HFFc6 (cell line): ENCODE measurements at places on chromosomes 13 and 19. TPM values are rescaled to one million over a fixed set of nuclear protein-coding genes. Genes with fewer than 3 reads are reported as not detected.

GRCh38 chr13:45055198-45055901 lies 65.0 kb upstream of the GTF2F2 start:
- peaks cover 5% of the 10 kb centered on the region for H3K27me3 ChIP-seq
- H3K27ac ChIP-seq, result peak overlapping the region; percentile 89
- no peaks in the 10 kb centered on the region for H3K36me3 ChIP-seq
- peaks cover 37% of the 10 kb centered on the region for H3K4me1 ChIP-seq

GRCh38 chr19:17938092-17938845 lies 5.5 kb downstream of the CCDC124 start:
- peak; percentile 91 for DNase-seq
- peaks cover 8% of the 10 kb centered on the region for H3K4me1 ChIP-seq
- H3K27ac ChIP-seq, result peak overlapping the region; percentile 26; the same call in 1 of the 2 replicates
- no peaks in the 10 kb centered on the region for H3K36me3 ChIP-seq

DNA sequence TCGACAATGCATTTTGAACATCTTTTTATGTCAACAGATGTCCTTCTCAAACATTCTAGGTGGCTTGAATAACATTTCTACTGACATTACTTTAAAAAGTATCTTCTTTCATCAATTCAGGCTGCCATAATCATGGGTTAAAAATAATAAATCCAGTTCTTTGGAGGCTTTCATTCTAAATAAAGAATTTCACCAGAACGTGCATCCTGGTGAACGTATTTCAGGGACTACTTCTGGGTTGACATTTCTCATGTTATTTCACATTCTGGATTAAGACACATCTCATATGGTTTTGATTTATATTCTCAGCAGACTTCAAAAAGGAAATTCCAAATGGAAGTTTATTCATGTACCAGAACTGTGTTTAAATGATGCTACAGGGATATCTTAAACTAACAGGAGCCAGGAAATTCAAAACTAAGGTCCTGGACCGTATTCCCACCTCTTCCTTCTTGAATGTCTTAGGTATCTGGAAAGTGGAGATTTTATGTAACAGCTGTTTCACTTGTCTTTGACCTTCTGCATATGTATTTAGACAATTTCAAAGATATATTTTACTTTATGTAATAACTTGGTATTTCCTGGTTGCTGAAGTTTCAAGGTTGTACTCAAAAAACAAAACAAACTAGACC lies 107.2 kb downstream of the STARD13 start:
- no peak overlapping the region for H3K4me3 ChIP-seq
- H3K27me3 ChIP-seq, result no peaks in the 10 kb centered on the region
- peaks cover 50% of the 10 kb centered on the region for H3K36me3 ChIP-seq
- H3K27ac ChIP-seq, result peak overlapping the region; percentile 29
- peaks cover 93% of the 10 kb centered on the region for H3K4me1 ChIP-seq

GRCh38 chr13:110794209-110794608 lies 80.7 kb downstream of the ING1 start:
- H3K27me3 ChIP-seq, result peaks cover 10% of the 10 kb centered on the region
- peaks cover 10% of the 10 kb centered on the region for H3K4me1 ChIP-seq
- no peak overlapping the region for H3K4me3 ChIP-seq
- no peak for DNase-seq

GRCh38 chr13:42113478-42113877 lies 65.0 kb downstream of the DGKH start:
- H3K27me3 ChIP-seq, result peaks cover 2% of the 10 kb centered on the region
- H3K27ac ChIP-seq, result no peak overlapping the region
- DNase-seq, result no peak
- peaks cover 4% of the 10 kb centered on the region; the same call in 1 of the 2 replicates for H3K36me3 ChIP-seq

GRCh38 chr13:101308247-101309013 lies 107.9 kb downstream of the NALCN start:
- peaks cover 52% of the 10 kb centered on the region for H3K4me1 ChIP-seq
- H3K4me3 ChIP-seq, result peak overlapping the region; percentile 50
- no peak for DNase-seq
- peak overlapping the region; percentile 75 for H3K27ac ChIP-seq

GRCh38 chr19:31555634-31556215 lies 206.5 kb upstream of the TSHZ3 start:
- no peak overlapping the region for H3K27ac ChIP-seq
- peaks cover 9% of the 10 kb centered on the region; the same call in 1 of the 2 replicates for H3K27me3 ChIP-seq
- DNase-seq, result no peak
- H3K4me3 ChIP-seq, result no peak overlapping the region
- H3K4me1 ChIP-seq, result peaks cover 5% of the 10 kb centered on the region; the same call in 1 of the 2 replicates

GRCh38 chr13:114067381-114067885 lies 65.0 kb downstream of the RASA3 start:
- peaks cover 20% of the 10 kb centered on the region for H3K27me3 ChIP-seq
- peaks cover 17% of the 10 kb centered on the region for H3K36me3 ChIP-seq
- peak overlapping the region; percentile 85 for H3K4me3 ChIP-seq

GRCh38 chr13:22925881-22926747 lies 254.7 kb upstream of the SGCG start:
- H3K36me3 ChIP-seq, result no peaks in the 10 kb centered on the region
- no peaks in the 10 kb centered on the region; the same call in 1 of the 2 replicates for H3K27me3 ChIP-seq
- no peak overlapping the region for H3K27ac ChIP-seq
- H3K4me1 ChIP-seq, result no peaks in the 10 kb centered on the region; the same call in 1 of the 2 replicates

- H3K4me1 ChIP-seq, result no peaks in the 10 kb centered on the region
- DNase-seq, result no peak
- no peak overlapping the region for H3K27ac ChIP-seq
- H3K4me3 ChIP-seq, result no peak overlapping the region
Observed at GRCh38 chr13:88063741-88064140, 392.6 kb downstream of the SLITRK5 start.

DNA sequence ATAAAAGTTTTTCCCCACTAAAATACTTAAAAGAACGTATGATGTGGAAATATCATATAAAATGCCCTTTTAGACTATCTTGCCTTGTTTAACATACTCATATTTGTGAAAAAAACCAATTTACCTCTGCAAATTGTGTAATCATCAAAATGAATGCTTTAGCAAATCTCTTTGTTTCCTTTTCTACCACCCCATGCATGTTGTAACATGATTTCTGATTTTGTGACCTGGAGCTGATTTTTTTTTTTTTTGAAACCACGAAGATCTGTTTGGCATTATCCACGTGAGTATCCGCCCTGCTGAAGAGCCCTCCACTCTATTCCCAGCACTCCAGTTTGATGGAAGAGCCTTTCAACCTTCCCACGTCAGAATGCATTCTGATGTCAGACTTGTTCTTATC lies 245.8 kb upstream of the NBEA start:
- no peaks in the 10 kb centered on the region for H3K4me1 ChIP-seq
- no peak for DNase-seq
- H3K27me3 ChIP-seq, result no peaks in the 10 kb centered on the region
- H3K4me3 ChIP-seq, result no peak overlapping the region
- H3K27ac ChIP-seq, result no peak overlapping the region

GRCh38 chr13:32624441-32624840 lies 38.2 kb downstream of the PDS5B start:
- H3K4me3 ChIP-seq, result no peak overlapping the region; the same call in 1 of the 2 replicates
- H3K4me1 ChIP-seq, result peaks cover 20% of the 10 kb centered on the region
- H3K27me3 ChIP-seq, result no peaks in the 10 kb centered on the region; the same call in 1 of the 2 replicates
- H3K36me3 ChIP-seq, result peaks cover 36% of the 10 kb centered on the region
- peak; percentile 1 for DNase-seq
- no peak overlapping the region for H3K27ac ChIP-seq

GRCh38 chr13:62123409-62123808 lies 707.8 kb upstream of the PCDH20 start:
- DNase-seq, result no peak
- H3K27me3 ChIP-seq, result no peaks in the 10 kb centered on the region

DNA sequence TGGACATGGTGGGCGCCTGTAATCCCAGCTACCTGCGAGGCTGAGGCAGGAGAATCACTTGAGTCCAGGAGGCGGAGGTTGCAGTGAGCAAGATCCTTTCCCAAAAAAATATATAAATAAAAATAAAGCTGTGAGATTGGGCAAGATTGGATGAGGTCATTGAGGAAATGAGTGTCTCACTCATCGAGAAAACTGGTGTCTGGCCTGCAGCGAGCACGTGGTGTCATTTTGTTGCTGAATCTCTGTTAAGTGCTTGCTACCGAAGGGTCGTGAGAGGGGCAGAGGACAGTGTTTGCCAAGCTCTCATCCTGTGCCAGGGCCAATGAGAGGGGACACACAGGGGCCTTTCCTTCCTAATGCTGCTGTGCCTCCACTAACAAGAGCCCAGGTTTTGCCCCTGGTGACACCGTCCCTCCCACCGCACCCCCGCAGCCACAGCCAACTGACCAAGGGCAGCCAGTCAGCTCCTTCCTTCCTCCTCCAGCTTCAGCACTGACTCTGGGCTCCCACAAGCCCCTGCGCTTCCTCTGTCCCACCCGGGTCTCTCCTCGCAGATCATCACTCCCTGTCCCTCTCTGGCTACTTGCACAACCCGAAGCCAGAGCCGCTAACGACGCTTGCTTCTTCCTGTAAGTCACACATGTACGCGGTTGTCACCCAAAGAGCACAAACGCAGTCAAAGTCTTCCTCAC lies 3.2 kb downstream of the POLD1 start:
- H3K4me3 ChIP-seq, result no peak overlapping the region
- DNase-seq, result no peak
- H3K4me1 ChIP-seq, result peaks cover 32% of the 10 kb centered on the region
- peaks cover 8% of the 10 kb centered on the region for H3K27me3 ChIP-seq
- H3K27ac ChIP-seq, result no peak overlapping the region

DNA sequence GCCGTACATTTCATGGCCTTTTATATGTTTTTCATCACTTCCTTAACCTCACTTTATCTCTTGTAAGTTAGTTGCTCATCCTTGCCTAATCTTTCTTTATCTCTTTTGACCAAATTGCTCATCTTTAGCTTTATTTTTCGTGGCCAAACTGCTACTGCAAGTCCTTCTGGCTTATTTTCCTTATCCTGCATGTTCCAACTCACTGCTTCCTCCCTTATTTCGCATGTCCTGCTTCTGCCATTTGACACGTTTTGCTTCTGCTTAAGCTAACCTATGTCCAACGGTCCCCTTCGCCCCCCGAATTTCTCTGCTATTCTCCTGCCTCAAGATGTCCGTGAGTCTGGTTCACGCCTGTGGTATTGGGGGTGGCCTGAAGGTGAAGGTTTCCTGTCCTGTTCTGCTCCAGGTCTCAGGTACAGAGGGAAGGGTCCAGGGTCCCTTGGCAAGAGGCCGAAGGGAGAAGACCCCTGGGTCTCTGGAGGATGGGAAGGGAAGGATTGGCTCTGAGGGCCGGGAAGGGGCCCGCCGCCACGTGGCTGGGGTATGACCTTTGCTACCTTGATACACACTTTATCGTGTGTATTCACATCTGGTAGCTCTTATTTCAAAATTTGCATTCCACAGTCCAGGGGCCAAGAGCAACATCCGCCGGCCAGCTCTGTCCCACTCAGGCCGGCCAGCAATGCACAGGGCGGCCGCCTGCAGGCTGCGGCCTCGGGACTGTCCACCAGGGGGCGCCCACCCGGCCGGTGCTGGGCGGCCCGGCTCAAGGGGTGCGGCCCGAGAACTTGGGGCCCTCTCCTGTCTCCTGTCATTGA lies 2.9 kb upstream of the C19orf85 start:
- H3K36me3 ChIP-seq, result no peaks in the 10 kb centered on the region
- peak overlapping the region; percentile 44 for H3K27ac ChIP-seq
- H3K4me3 ChIP-seq, result peak overlapping the region; percentile 34; the same call in 1 of the 2 replicates

GRCh38 chr19:53881482-53882390 lies at the start of gene PRKCG:
PRKCG (plus strand) TSS chr19:53882197; CDS start chr19:53882495, 298 bp downstream.
- H3K36me3 ChIP-seq, result peaks cover 7% of the 10 kb centered on the region
- 0 out of 2 replicates have a peak within 1 kb of the TSS, but pooled peaks have one; percentile 39 for H3K4me3 ChIP-seq
- no peak for DNase-seq
- peaks cover 33% of the 10 kb centered on the region for H3K27me3 ChIP-seq

- H3K27ac ChIP-seq, result peak overlapping the region; percentile 59
- H3K4me3 ChIP-seq, result peak overlapping the region; percentile 88
- DNase-seq, result no peak
- no peaks in the 10 kb centered on the region for H3K36me3 ChIP-seq
- H3K4me1 ChIP-seq, result peaks cover 16% of the 10 kb centered on the region
Observed at GRCh38 chr13:67134417-67135129, 95.6 kb downstream of the PCDH9 start.

GRCh38 chr13:79525064-79525857 lies 44.3 kb downstream of the NDFIP2 start:
- H3K36me3 ChIP-seq, result peaks cover 10% of the 10 kb centered on the region
- peaks cover 30% of the 10 kb centered on the region for H3K4me1 ChIP-seq
- no peak overlapping the region for H3K27ac ChIP-seq
- H3K4me3 ChIP-seq, result no peak overlapping the region
- no peak for DNase-seq

The AZU1 gene
- total RNA-seq, result not detected in 3 replicates

The CACNG6 gene
- not detected in 3 replicates for total RNA-seq

The NUP62 gene
- total RNA-seq, result 44.8 to 68.5 TPM (median 68.1 TPM) in 3 replicates

The MYO9B gene
- 83.4 to 88.8 TPM (median 83.6 TPM) in 3 replicates for total RNA-seq
